ENCODE measurements at places on chromosomes 3 and 15. TPM values are rescaled to one million over a fixed set of nuclear protein-coding genes. Genes with fewer than 3 reads are reported as not detected.

Gene HRG
- polyA plus RNA-seq: 0.46 TPM

Gene PDIA5
- polyA plus RNA-seq: 29.0 TPM

Gene MAP1A
- polyA plus RNA-seq: 27.3 TPM

Gene CEP63
- 24.8 TPM for polyA plus RNA-seq

Gene DISP2
- polyA plus RNA-seq: 0.27 TPM

Gene ERICH6
- polyA plus RNA-seq: not detected

Gene SPINT1
- 17.4 TPM for polyA plus RNA-seq

Gene TM4SF18
- 3.2 TPM for polyA plus RNA-seq

Gene ITIH1
- 0.70 TPM for polyA plus RNA-seq

Gene ARPIN
- 17.5 TPM for polyA plus RNA-seq

Gene ITPKA
- polyA plus RNA-seq: 2.0 TPM

Gene UCN2
- polyA plus RNA-seq: 0.81 TPM

Gene ADPGK
- 28.8 TPM for polyA plus RNA-seq

Gene TMEM212
- polyA plus RNA-seq: not detected

Gene ARL14
- polyA plus RNA-seq: 1.9 TPM

Gene NIPA2
- 32.5 TPM for polyA plus RNA-seq

Gene PRSS50
- polyA plus RNA-seq: 0.10 TPM
